CMK (cell line): ENCODE measurements at places on chromosomes 4 and X.

GRCh38 chr4:138392751-138393308 lies 150.7 kb upstream of the SLC7A11 start:
- DNase-seq, result no peak

GRCh38 chr4:69977582-69977981 lies 12.1 kb upstream of the CSN2 start:
- DNase-seq, result no peak

DNA sequence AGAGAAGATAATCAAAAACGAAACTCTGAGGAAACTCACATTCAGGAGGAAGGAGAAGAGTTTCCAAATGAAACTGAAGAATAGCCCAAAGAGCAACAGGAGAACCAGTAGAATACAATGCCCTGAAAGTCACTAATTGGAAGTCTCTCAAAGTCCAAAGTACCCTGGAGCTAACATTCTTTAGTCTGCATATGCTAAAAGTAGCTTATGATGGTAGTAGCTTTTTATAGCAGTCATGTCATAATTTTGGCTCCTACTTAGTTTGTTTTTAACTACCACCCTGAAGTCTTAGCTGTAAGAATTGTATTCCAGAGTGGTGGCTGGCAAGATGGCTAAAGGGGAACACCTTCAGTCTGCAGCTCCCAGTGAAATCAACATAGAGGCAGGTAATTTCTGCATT lies 100.3 kb upstream of the FGF16 start:
- no peak for DNase-seq

DNA sequence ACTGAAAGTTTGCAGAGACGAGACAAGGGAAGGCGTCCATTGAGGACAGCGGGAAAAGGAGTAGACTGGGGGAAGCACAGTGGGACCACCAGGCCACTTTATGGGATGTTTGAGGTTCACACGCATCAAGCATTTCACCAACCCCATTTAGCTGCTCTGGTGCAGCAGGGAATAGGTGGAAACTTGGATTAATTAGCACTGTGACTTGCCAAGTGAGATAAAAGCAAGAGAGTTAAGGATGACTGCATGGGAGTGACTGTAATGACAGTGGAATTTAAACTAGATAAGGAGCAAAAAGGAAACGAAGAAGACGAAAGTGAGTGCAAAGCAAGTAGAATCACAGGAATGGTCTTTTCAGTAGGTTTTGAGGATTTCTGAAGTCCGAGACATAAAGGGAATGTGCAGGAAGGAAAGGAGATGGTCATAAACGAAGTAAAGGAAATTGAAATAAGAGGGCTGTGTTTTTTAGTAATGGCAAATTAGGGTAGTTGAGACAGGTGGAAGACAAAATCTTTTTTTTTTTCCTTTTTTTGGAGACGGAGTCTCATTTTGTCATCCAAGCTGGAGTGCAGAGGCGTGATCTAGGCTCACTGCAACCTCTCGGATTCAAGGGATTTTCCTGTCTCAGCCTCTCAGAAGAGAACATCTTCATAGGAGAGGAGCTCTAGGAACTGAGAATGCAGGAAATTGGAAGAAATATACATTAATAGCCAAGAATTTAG lies 119.0 kb upstream of the MAP9 start:
- DNase-seq, result no peak

- DNase-seq, result no peak
Measured at GRCh38 chrX:38220024-38220414, 652 bp downstream of the SRPX start.

DNA sequence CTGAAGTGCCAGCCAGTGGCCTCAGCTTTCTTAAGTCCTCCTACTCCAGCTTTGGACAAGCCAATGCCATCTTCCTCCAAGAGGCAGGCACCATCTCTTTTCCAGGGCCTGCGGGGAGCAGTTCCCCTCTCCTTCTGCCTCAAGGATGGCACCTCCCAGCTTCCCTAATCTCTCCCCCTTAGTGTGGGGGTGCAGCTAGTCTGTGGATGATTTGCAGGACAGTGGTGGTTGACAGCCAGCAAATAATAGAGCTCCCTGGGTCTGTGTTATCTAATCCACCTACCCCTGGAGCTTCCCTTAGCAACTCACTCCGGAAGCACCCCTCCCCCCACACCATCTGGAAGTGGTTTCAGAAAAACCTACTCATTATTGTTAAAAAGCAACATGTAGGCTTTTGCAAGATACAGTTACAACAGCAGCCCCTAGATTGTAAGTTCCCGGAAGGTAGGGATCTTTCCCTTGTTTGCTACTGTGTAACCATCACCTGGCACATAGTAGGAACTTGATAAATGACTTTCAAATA lies 247.1 kb downstream of the BCOR start:
- no peak for DNase-seq

DNA sequence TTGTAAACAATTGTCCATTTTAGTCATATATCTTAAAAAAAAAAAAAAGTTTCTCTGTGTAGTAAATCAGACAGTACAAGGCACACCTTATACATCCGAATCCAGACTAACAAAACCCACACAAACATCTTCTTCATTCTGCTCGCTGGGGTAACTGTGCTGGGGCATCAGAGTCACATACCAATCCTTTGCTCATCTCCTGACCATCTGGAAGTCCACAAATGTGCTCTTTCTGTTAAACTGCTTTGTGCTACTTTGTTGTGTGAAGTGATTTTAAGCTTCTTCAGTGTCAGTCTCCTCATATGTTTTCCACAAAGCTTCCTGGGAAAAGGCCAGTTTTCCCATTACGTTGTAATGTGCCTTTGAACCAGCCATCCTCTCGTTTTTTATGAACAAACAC lies 86.2 kb upstream of the CBR4 start:
- DNase-seq, result no peak

- no peak for DNase-seq
Measured at GRCh38 chr4:41763729-41764128, 15.2 kb upstream of the PHOX2B start.

DNA sequence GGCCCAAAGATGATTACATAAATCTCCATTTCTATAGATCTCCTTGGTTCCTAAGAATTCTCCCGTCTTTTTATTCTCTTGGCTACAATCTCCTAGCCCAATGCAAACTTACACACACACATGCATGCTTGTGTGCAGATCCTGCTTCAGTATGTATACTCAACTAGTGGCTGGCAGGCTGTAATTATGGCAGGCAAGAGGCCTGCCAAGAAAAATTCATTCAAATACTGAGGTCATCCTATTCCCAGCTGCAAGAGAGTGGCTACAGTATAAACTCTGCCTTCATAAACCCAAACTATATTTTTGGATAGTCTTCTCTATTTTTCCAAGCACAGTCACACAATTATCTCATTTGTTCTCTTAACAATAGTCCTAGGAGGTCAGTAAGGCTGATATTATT lies 95.2 kb downstream of the SHROOM4 start:
- no peak for DNase-seq

DNA sequence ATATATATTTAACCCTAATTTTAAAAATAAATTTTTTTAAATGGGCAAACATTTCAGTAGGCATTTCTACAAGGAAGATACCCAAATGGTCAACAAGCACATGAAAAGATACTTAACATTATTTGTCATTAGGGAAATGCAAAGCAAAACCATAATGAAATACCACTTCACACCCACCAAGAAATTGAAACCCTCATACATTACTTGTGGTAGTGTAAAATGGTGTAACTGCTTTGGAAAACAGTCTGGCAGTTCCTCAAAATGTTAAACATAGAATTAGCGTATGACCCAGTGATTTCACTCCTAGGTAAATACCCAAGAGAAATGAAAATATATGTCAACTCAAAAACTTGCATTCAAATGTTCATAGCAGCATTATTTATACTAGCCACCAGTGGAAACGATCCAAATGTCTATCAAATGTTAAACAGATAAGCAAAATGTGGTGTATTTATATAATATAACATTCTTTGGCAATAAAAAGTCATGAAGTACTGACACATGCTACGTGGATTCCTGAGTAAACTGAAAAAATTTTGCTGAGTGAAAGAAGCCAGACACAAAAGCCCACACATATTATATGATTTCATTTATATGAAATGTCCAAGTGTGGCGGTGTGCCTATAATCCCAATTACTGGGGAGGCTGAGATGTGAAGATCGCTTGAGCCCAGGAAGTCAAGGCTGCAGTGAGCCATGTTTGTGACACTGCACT lies 16.6 kb downstream of the TRIM2 start:
- DNase-seq, result no peak

DNA sequence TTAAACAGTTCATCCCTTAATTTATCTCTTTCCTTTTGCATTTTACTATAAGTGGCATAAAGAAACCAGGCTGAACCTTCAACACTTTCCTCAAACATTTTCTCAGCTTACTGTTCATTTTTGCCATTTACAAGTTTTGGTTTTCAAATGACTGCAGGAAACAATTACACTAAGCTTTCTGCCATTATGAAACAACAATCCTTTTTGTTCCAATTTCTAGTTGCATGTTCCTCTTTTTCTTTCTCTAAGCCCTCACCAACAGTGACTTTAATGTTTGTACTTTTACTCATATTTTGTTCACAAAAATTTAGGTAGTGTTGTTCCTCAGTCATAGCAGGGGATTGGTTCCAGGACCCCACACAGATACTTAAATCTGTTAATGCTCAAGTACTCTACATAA lies 1526.1 kb downstream of the STIM2 start:
- no peak for DNase-seq

DNA sequence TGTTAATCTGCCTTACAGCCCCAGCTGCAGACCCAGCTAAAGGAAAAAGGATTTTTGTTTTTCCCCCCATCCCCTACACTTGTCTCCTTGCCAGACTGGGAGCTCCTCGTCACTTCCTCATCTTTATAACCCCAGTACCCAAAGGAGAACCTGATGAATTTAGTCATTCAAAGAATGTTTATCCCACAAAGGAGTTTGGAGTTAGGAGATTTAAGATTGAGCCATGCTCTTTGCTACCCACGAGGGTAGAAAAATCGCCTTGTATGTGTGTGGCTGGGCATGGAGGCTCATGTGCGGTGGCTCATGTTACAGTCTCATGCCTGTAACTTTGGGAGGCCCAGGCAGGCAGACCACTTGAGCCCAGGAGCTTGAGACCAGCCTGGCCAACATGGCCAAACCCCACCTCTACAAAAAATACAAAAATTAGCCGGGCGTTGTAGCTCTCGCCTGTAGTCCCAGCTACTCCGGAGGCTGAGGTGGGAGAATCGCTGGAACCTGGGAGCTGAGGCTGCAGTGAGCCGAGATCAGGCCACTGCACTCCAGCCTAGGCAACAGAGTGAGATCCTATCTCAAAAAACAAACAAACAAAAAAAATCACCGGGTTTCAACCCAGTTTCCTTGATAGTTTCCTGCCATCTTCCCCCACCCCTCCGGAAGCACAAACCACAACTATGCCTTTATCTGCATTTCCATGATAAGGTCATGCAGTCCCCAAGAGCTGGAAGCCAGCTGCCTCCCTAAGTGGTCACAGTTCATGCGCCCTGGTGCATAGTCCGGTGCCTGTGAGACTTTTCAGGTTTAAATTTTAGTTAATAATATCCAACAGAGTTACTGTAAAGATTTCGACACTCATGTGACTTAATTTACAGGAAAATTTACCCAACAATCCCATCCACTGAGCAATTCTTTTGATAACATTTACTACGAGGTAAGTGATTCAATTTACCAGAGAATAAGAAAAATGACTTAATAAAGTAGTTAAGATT lies 1.5 kb downstream of the CFAP97 start:
- DNase-seq, result peak; percentile 86

- no peak for DNase-seq
Measured at GRCh38 chr4:137310593-137311490, 221.5 kb downstream of the PCDH18 start.

- no peak for DNase-seq
Measured at GRCh38 chr4:10554694-10555093, 97.5 kb upstream of the ZNF518B start.

DNA sequence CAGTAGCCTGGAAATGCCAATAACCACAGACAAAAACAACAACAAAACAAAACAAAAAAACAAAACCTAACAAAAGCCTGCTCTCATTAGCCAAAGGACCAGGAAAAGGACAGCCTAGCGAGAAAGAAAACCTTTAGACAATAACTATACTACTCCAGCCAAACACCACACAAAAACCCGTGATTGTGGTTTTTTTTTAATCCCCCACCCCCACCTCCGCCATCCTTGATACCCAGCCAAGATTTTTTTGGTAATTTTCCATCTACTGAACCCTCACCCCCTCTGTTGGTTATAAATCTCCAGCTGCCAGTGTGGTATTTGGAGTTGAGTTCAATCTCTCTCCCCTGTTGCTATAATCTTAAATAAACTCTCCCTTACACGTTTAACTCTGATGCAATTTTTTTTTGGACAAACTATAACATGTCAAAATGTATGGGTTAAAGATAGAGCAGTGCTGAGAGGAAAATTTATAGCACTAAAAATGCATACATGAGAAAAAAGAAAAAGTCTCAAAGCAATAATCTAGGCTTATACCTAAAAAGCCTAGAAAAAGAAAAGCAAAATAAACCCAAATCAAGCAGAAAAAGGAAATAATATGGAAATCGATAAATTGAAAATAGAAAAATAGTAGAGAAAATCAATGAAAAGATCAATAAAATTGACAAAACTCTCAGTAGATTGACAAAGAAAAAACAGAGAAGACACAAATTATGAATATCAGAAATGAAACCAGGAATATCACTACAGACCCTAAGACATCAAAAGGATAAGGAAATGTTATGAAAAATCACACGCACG lies 83.7 kb downstream of the NAT8L start:
- DNase-seq, result no peak

- no peak for DNase-seq
Measured at GRCh38 chrX:40197071-40197470, 99.3 kb upstream of the BCOR start.

GRCh38 chrX:85244450-85245211 lies 840 bp downstream of the ZNF711 start:
- DNase-seq, result no peak

DNA sequence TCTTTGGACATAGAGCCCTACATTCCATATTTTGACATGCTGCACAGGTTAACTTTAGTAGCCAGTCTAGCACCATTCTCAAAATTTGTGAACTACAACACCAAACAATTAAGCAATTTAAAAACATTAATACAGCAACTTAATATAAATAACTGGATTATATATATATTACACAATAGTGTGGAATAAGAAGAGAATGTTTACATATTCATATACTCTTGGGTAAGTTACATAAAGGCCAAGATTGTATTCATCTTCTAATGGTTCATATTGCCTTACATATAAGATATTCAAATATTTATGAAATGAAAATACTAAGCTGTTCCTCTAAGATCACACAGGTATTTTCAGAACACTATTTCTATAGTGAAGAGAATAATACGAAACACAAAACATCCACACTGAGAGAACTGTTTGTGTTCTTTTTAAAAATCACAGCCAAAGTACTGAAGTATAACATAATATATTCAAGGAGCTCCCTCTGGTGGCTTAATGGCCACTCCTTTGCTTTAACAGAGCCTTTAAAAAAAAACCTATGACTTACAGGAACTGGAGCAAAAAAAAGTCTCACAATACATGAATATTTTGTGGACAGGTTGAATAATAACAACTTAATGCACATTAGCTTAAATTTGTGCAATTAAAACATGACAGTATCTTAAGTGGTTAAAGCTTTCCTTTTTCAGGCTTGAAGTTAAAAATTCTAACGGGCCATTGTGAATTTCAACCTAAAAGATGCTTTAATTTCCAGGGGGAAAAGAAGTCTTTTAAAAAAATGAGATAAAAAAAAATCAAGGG lies 46.2 kb downstream of the NEK1 start:
- peak; percentile 4 for DNase-seq
